ENCODE measurements at places on chromosomes 7 and 10. TPM values are rescaled to one million over a fixed set of nuclear protein-coding genes. Genes with fewer than 3 reads are reported as not detected.

GRCh38 chr10:75696536-75696935 is 265.1 kb downstream of the LRMDA start:
- H3K27ac ChIP-seq = no peak overlapping the region
- peaks cover 4% of the 10 kb centered on the region for H3K36me3 ChIP-seq
- H3K4me3 ChIP-seq = no peak overlapping the region
- no peak for DNase-seq

Gene CRYGN
- total RNA-seq = 0.79 TPM

Gene CACNB2
- total RNA-seq = 2.6 TPM

- no peak overlapping the region for H3K4me3 ChIP-seq
- peaks cover 7% of the 10 kb centered on the region for H3K4me1 ChIP-seq
- no peak for DNase-seq
- no peak overlapping the region for H3K27ac ChIP-seq
- H3K36me3 ChIP-seq = no peaks in the 10 kb centered on the region
These were observed 9.5 kb upstream of the TAS2R60 start for GRCh38 chr7:143433759-143434158.

DNA sequence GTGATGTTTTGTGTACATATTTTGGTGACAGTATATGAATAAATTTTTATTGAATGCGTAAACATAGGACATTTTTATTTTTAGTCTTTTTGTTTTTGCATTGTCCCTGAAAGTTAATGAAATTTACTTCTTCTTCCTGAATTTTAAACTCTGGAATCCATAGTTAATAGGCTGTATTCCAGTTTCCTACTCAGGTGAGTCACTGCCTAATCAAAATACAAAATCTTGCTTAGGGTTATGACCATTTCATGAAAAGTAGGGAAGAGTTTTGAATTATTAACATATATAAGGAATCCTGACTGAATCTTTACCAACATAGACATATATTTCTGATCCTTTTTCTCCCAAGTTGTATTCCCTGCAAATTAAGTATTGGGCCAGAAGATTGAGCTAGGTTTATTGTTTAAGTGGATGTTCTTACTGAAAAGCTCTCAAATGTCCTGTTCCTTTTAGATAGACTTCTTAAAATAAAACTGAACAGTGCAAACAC is 2.6 kb downstream of the CREM start:
- H3K36me3 ChIP-seq = no peaks in the 10 kb centered on the region
- no peaks in the 10 kb centered on the region for H3K27me3 ChIP-seq
- DNase-seq = no peak
- H3K4me3 ChIP-seq = no peak overlapping the region
- no peak overlapping the region for H3K27ac ChIP-seq

GRCh38 chr10:70549351-70549961 is 53.1 kb downstream of the PRF1 start:
- DNase-seq = no peak
- H3K4me1 ChIP-seq = no peaks in the 10 kb centered on the region
- peaks cover 23% of the 10 kb centered on the region for H3K36me3 ChIP-seq
- H3K4me3 ChIP-seq = no peak overlapping the region

DNA sequence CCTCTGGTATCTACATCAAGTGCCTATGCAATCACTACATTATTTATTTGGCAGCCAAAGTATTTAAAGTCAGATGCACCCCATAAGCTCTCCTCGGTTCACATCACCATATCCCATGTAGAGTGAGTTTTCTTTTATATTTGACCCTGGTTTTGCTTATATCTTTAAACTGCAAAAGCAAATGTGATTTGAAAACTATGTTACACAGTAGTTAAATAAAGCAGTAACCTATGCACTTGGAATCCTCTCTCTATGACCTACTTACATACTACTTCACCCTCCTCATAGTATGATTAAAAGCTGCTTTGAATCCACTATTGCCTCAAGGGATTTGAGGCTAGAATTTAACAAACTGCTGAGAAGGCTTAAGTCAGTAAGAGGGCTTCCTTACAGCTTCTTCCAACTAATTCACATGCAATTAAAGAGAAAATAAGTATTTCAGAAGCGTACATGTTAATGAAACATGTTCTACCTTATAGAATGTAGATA is 2.2 kb upstream of the CELF2 start:
- H3K27me3 ChIP-seq = peaks cover 2% of the 10 kb centered on the region
- no peak overlapping the region for H3K27ac ChIP-seq
- no peaks in the 10 kb centered on the region for H3K36me3 ChIP-seq
- H3K4me1 ChIP-seq = 0 out of 2 replicates have a peak, but pooled peaks cover 4% of the 10 kb centered on the region

GRCh38 chr10:29734962-29735627 is 100.3 kb upstream of the SVIL start:
- peaks cover 13% of the 10 kb centered on the region for H3K27me3 ChIP-seq
- peak; percentile 42 for DNase-seq
- H3K36me3 ChIP-seq = peaks cover 2% of the 10 kb centered on the region
- H3K27ac ChIP-seq = no peak overlapping the region
- H3K4me3 ChIP-seq = peak overlapping the region; percentile 84

DNA sequence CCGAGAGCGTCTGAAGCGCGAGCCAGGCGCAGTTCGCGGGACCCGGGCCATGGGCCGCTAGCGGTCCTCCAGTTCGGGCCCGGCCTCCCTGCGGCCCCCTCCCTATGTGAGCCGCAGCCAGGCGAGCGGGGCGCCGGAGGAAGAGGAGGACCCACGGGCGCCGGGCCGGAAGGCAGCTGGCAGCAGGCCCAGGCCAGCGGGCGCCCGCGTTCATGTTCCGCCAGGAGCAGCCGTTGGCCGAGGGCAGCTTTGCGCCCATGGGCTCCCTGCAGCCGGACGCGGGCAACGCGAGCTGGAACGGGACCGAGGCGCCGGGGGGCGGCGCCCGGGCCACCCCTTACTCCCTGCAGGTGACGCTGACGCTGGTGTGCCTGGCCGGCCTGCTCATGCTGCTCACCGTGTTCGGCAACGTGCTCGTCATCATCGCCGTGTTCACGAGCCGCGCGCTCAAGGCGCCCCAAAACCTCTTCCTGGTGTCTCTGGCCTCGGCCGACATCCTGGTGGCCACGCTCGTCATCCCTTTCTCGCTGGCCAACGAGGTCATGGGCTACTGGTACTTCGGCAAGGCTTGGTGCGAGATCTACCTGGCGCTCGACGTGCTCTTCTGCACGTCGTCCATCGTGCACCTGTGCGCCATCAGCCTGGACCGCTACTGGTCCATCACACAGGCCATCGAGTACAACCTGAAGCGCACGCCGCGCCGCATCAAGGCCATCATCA is 1.1 kb downstream of the ADRA2A start:
- H3K27me3 ChIP-seq = peaks cover 28% of the 10 kb centered on the region
- peak overlapping the region; percentile 68 for H3K4me3 ChIP-seq
- no peak overlapping the region for H3K27ac ChIP-seq
- peaks cover 4% of the 10 kb centered on the region for H3K4me1 ChIP-seq

DNA sequence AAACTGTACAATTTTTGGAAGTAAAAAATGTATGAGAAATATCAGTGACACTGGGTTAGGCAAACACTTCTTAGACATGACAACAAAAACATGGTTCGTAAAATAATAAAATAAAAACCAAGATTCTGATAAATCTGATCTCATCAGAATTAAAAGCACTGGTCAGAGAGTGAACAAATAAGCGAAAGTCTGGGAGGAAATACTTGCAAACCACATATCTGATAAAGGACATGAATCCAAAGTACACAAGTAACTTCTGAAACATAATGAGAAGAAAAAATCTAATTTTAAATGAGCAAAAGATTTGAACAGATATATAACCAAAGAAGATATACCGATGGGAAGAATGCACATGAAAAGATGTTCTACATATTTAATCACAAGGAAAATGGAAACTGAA is 91.5 kb downstream of the RTKN2 start:
- peaks cover 16% of the 10 kb centered on the region for H3K36me3 ChIP-seq
- H3K4me3 ChIP-seq = no peak overlapping the region
- no peaks in the 10 kb centered on the region for H3K27me3 ChIP-seq
- no peaks in the 10 kb centered on the region for H3K4me1 ChIP-seq
- DNase-seq = no peak

Gene SLC18A2
- 3.0 TPM for total RNA-seq

All from H9 (cell line).